Endothelial cell of umbilical vein (primary cell): ENCODE measurements at places on chromosomes 12 and 14. TPM values are rescaled to one million over a fixed set of nuclear protein-coding genes. Genes with fewer than 3 reads are reported as not detected.

The ACOT4 gene
- polyA plus RNA-seq = 0.46 and 0.75 TPM in 2 replicates

The CEBPE gene
- not detected in 2 replicates for polyA plus RNA-seq

The KCNMB4 gene
- 2.0 and 2.4 TPM in 2 replicates for polyA plus RNA-seq

The FLVCR2 gene
- polyA plus RNA-seq = 1.4 and 1.8 TPM in 2 replicates

The PPP2R3C gene
- polyA plus RNA-seq = 7.6 and 10.2 TPM in 2 replicates

The GYS2 gene
- 0.03 and 0.04 TPM in 2 replicates for polyA plus RNA-seq

The KRT7 gene
- 120 and 131 TPM in 2 replicates for polyA plus RNA-seq

The ASCL1 gene
- polyA plus RNA-seq = not detected in 2 replicates

The SERPINA1 gene
- polyA plus RNA-seq = not detected in 2 replicates

The LRR1 gene
- 11.4 and 17.7 TPM in 2 replicates for polyA plus RNA-seq

The ZNF219 gene
- polyA plus RNA-seq = 13.2 and 21.2 TPM in 2 replicates

The DCD gene
- not detected in 2 replicates for polyA plus RNA-seq

The LRTM2 gene
- polyA plus RNA-seq = not detected in 2 replicates

The HIP1R gene
- polyA plus RNA-seq = 110 and 111 TPM in 2 replicates

The ZDHHC22 gene
- polyA plus RNA-seq = 0.03 and 0.08 TPM in 2 replicates

The ESPL1 gene
- 16.2 and 18.8 TPM in 2 replicates for polyA plus RNA-seq

The DLGAP5 gene
- 5.4 and 8.3 TPM in 2 replicates for polyA plus RNA-seq

The KRT71 gene
- not detected in 2 replicates for polyA plus RNA-seq

The SLC38A2 gene
- polyA plus RNA-seq = 263 and 267 TPM in 2 replicates

The GDF3 gene
- polyA plus RNA-seq = 3.1 and 3.2 TPM in 2 replicates

The KRT4 gene
- not detected in 2 replicates for polyA plus RNA-seq

The UBE2N gene
- 52.5 and 59.2 TPM in 2 replicates for polyA plus RNA-seq

The SLCO1B3 gene
- polyA plus RNA-seq = not detected in 2 replicates

The RBP5 gene
- 0.11 and 0.12 TPM in 2 replicates for polyA plus RNA-seq

The PMCH gene
- 0.19 and 0.22 TPM in 2 replicates for polyA plus RNA-seq

The ALX1 gene
- 3.5 TPM in 2 replicates for polyA plus RNA-seq
